ENCODE measurements at places on chromosomes 1 and 21.
A peak's percentile ranks its signal among the peaks of the same experiment; 100 is the strongest.

DNA sequence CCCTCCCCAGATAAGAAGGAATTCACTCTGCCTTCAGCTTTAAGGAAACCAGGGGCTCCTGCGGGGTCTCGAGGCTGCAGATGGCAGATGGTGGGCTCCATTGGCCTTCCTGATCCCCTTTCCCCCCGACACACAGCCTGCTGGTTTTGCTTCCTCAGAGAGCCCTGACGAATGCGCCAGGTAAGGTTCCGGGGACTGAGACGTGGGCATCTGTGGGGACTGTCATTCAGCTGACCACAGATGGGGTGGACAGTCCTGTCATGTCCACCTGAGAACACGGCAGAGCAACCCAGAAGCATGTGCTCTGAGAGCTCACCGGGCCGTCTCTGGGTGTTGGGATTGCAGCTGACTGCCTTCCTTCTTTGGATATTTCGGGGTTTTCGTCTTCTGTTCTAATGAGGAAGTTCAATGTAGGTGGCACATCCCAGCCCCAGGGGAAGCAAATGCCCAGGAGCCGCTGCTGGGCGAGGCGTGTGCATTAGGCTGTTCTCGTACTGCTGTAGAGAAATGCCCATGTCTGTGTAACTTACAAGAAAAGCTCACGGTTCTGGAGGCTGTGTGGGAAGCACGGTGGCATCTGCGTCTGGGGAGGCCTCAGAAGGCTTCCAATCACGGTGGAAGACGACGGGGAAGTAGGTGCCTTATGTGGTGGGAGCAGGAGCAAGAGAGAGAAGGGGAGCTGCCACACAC, 22.6 kb upstream of the TTC34 start:
- DNase-seq, result no peak

DNA sequence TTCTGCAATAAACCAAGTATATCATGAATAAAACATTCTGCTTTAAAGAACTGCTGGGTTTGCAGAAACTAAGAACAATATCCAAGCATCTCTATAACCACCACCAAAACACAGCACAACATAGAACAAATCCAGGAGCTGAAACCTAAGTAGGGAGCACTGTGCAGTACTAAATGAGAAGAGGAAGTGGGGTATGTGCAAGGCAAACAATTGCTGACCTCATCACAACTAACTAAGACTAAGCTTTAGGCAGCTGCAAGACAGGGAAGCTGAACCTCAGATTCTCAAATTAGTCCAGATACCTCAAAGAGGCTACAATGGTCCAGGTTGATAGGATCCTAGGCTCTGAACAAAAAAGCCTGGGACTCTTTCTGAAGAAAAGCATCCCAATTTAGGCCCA, 172.6 kb downstream of the SLC44A5 start:
- no peak for DNase-seq

GRCh38 chr1:189022015-189022414, 1455.6 kb downstream of the BRINP3 start:
- no peak for DNase-seq

GRCh38 chr1:24379733-24380315, 33.8 kb downstream of the STPG1 start:
- no peak for DNase-seq

DNA sequence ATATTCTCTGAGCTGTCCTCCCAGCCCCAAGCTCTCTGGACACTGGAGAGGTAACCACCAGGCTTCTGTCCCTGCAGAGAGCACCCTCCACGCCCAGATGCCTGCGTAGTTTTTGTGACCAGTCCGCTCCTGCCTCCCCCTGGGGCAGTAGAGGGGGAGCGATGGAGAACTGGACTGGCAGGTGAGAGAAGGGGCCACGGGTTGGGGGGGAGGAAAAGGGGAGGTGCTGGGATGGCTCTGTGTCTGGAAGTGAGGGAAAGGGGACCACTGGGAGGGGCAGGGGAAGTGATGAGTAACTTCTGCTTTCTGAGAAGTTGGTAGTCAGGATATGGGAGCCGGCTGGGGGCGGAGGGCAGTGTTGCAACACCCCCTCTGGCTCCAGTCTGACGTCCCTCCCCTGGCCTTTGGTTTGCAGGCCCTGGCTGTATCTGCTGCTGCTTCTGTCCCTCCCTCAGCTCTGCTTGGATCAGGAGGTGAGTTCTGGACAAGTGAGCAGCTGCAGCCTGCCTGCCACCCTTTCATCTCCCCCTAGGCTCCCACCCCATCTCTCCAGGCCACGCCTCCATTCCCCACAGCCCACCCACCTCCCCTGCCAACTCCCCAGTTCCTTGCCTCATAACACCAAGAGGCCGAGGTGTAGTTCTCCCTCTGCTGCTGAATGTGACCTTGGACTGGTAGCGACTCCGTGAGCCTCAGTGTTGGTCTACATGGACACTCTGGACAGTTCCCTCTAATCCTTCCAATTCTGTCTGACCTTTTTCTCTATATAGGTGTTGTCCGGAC, 3.1 kb downstream of the ADAMTSL4 start:
- DNase-seq, result no peak

DNA sequence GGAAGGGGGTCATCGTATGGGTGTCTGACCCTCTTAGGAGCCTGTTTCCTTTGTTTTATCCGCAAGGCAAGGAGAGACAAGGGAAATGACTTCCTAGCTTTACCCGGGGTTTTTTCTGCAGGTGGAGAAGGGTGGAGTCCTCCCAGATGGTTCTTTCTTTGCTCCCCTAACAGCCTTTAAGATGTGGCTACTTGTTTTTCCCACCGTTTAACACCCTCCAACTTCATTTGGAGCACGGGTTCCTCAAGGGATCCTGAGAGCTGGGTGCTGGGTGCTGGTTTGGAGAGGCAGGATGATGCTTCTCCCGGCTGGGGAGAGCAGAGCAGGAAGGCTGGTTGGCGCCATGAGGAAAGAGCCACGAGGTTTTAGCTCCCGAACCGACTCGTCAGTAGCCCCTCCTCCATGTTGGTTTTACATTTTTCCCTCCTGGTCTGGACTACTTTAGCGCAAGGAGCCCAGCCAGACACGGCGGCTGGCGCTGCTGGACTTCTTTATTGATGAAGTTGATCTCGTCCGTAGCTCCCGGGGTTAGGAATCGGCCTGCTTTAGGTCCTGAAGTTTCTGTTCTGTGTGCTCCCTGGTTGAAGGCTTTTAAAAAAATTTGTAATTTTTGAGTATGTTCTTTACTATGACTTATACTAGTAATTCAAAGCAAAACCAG, 1.4 kb downstream of the UCK2 start:
- DNase-seq, result peak; percentile 10

- no peak for DNase-seq
These were observed 141.4 kb upstream of the ETS2 start for GRCh38 chr21:38664315-38664714.

GRCh38 chr1:203039609-203040512, 13.6 kb downstream of the PPFIA4 start:
- no peak for DNase-seq

GRCh38 chr1:115428256-115428655, 90.2 kb upstream of the NGF start:
- DNase-seq, result no peak

DNA sequence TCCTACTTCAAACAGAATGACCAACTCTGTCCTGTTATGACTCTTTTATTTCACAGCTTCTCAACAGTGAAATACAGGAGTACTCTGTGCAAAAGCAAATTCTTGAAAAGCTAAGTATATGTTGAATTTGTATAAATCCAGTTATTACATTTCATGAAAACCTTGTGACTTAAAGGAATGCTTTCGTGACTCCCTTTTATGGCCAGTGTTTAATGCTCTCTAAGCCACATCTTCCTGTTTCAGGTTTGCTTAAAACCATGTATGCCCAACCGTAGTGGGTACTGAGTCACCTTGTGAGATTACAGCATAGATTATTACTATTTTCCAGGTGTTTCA, 40.2 kb upstream of the KIF1B start:
- DNase-seq, result no peak

- no peak for DNase-seq
These were observed 97.8 kb downstream of the EBNA1BP2 start for GRCh38 chr1:43074244-43074643.

GRCh38 chr1:109793089-109793485, 29.4 kb upstream of the EPS8L3 start:
- DNase-seq, result no peak

DNA sequence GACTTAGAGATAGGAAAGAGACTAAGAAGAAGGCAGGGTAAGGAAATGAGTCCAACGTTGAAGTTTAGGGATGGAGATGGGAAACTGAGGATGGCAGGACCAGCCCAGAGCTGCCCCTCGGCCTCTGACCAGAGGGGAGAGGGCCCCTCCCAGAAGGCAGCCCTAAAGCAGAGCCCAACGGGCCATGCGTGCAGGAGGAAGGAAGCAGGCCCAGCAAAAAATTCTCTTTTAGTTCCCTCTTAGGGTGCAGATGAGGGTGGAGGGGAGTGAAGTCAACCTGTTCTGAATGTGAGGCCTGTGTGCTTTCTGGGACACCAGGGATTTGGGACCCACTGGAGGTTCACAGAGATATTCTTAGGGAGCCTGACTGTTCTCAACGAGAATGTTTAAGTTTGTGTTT, 225.4 kb downstream of the RHOU start:
- DNase-seq, result no peak

GRCh38 chr1:98947071-98947470, 57.6 kb downstream of the PLPPR5 start:
- DNase-seq, result no peak

DNA sequence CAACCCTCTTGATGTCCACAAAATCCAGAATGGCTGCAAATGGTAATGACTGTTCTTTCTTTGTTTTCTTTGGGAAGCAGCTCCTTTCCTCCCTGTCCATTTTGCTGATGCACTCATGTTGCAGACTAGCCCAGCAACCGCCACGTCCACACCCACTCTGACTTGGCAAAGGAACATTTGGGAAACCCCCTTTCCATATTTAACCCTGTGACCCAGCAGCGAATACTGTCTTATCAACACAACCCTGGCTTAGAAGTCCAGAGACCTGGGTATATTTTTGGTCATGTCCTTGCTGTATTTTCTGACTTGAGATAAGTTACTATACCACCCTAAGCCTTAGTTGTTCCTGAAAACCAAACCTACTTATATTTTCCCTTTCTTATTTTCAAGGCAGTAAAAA, 18.1 kb upstream of the SHE start:
- no peak for DNase-seq

GRCh38 chr1:39819091-39819812, 30.6 kb upstream of the BMP8B start:
- DNase-seq, result no peak

DNA sequence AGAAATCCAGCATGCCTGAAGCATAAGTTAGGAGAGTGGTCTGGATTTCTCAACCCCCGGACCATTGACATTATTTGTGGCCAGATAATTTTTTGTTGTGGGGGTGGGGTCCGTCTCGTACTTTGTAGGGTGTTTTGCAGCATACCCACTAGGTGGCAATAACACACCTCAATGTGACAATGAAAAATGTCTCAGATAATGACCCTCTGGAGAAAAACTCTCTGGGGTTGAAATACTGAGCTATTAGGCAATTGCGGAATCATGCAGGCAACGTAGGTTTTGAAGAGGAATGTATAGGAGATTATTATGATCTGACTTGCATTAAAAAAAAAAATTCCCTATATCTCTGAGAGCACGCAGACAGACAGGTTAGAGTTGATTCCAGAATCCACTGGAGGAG, 25.3 kb upstream of the RRP15 start:
- no peak for DNase-seq

DNA sequence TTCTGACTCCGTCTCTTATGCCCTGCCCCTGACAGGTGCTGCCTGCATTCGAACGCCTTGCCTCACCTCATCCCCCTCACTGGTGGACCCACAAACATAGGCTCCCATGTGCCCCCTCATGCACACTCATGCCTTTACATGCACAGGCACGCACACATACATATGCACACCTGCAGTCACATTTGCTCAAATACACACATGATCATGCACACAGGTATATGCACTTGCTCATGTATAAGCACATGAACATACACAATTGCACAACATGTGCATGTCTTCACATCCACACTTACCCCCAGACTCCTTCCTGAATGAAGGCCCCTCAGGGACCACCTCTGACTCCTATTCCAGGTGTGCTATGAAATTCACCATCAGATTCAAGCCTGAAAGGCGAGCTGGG, 506.9 kb downstream of the PTPRU start:
- no peak for DNase-seq

- DNase-seq, result no peak
These were observed 51.9 kb upstream of the FMOD start for GRCh38 chr1:203402629-203403337.

DNA sequence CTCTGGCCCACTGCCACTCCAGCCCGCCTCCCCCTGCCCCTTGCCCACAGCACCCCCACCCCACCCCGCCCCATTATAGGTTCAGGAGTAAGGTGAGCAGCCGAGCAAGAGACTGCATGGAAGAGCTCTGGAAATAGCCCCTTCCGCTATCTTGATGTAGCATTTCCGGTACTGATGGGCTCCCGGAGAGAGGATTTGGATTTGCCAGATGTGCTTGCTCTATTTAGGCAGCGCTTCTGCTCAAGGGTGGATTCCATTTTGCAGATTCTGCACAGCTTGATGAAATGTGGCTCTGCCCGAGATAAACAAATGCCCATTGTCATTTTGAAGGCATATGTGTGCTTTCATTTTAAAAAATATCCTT, 6.9 kb downstream of the TGFB2 start:
- no peak for DNase-seq

GRCh38 chr1:31927661-31927980, 10.5 kb downstream of the PTP4A2 start:
- DNase-seq, result no peak

DNA sequence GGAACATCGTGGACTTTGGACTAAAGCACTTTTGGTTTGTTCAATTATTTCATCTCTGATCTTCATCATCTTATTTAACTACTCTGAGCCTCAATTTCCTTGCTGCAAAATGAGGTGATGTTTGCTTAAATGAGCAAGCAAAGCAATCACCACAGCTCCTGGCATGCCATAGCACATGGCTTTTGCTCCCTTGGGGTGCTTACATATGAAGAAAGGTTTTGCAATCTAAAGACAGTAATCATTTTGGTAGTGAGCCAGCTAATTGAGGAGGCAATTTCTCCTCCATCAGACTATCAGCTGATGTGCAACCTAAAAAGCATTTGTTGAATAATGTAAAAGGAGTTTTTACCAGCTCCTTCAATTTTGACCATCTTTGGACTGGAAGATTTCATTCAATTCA, 68.8 kb upstream of the KCNJ15 start:
- DNase-seq, result no peak

DNA sequence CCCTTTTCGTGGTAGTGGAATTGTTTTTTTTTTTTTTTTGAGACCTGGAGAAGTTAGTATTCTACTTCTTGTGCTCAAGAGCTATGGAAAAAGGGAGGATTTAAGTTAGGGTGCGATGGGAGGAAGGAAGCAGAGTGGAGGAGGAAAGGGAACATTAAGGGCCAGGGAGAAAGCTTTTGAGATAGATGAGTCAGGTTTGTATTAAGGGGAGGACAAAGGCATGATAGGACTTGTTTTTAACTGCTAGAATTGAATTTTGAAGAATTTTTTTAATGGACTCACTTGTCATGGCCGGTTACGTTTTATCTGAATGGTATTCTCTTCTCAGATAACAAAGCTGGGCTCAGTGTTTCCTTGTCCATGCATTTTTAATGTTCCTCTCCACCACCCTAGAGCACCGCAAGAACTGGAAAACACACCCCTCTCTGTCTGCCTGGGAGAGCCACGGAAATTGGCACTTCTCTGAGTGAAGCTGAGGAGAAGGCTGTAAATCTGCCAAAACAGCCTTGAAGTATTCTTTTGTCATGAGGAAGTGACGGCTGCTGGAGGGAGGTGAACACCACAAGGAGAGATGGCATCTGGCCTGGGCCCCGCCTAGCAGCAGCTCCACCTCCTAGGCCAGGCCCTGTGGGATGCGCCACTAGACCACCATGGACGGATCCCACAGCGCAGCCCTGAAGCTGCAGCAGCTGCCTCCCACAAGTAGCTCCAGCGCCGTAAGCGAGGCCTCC, 3.5 kb downstream of the NIPAL3 start:
- no peak for DNase-seq

- DNase-seq, result no peak
These were observed 14.3 kb upstream of the WDTC1 start for GRCh38 chr1:27220096-27220495.
